HFF-Myc (cell line): ENCODE measurements at places on chromosomes 3 and 15.

GRCh38 chr3:140128631-140129030 lies 193.6 kb downstream of the CLSTN2 start:
- DNase-seq = peak; percentile 7

DNA sequence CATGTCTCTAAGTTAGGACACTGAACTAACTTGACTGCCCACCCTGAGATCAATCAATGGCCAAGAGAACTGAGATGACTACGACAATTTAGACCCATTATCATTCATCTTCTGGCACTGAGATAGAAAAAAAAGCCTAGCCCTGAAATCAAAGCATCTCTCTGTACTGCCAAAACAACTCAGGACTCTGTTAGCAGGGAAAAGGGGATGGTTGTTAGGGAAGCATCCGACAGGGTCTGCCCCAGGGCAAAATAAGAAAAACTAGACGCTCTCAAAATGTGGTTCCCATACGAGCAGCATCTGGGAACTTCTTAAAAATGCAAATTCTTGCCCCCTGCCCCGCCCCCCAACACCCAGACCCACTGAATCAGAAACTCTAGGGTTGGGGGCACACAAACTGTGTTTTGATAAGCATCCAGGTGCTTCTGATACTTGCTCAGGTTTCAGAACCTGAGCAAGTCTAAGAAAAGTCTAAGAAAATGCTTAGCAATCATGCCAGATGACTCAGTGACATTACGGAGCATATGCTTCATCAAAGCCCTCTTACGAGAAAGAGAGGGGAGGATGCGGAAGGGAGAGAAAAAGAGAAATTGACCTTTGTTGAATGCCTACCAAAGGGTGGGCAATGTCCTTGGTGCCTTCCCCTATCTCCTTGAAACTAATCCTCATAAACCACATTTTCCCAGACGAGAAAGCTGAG lies 172.8 kb upstream of the HES1 start:
- DNase-seq = no peak

- DNase-seq = peak; percentile 19
Observed at GRCh38 chr3:102400142-102400541, 34.7 kb upstream of the ZPLD1 start.

DNA sequence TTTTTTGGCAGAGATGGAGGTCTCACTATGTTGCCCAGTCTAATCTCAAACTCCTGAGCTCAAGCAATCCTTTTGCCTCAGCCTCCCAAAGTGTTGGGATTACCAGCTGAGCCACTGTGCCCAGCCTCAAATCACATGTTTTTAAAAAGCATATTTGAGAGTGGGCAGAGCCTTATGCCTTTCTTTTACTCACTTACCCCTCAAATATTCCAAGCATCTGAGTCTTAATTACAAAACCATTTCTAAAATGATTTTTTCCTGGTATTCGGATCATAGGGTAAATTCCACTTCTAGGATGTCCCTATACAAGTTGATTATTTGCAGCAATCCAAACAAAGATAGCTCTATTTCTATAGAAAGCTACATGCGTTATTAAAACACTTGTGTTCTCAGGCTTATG lies 106.1 kb downstream of the RFTN1 start:
- DNase-seq = no peak

DNA sequence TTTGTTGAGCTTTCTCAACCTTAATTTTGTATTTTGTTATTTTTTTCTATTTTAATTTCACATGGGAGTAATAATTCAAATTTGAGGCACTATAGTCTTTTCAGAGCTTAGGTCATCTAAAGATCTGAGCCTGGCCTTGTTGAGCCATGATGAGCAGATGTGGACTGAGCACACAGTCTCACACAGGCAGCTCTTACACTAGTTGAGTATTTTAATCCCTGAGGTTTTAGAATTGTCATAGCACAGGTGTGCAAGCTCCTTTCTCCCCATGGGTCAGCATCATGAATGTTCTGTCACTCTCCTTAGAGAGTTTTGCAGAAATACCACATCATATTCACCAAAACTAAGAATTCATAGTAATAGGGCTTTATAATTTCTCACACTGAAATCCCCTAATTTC lies 4.9 kb downstream of the ZBTB38 start:
- no peak for DNase-seq

DNA sequence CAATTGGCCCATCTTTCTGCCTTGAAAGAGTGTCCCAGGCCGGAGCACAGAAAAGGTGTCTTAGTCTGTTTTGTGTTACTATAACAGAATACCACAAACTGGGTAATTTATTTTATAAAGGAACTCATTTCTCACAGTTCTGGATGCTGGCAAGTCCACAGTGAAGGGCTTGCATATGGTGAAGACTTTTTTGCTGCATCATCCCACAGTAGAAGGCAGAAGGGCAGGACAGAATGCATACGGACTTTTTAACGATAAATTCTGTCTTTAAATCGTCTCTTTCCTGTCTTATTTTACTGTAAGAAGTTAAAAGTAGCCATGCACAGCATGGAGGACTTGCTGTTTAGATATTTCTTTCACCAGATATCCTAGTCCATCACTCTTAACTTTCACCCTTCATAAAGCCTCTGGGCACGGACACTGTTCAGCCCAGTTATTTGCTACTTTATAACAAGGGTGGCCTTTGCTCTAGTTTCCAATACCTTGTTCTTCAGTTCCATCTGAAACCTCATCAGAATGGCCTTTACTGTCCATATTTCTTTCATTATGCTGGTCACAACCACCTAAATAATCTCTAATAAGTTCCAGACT lies 10.3 kb upstream of the EIF1B start:
- no peak for DNase-seq

DNA sequence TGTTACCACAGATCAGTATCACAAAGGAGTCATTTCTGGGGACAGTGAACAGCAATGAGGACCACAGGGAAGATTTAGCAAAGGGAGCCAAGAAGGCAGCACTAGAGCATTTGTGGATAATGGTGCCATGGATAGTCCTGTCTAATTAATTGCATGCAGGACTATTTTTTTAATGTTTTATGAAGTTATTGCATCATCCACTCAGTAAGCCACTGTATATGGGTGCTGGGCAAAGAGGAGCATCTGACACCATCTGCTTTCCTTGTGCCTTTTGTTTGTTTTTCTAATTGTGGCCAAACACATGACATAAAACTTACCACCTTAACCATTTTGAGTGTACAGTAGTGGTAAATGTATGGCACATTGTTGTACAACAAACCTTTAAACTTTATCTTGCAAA lies 301.1 kb upstream of the LRRFIP2 start:
- no peak for DNase-seq

DNA sequence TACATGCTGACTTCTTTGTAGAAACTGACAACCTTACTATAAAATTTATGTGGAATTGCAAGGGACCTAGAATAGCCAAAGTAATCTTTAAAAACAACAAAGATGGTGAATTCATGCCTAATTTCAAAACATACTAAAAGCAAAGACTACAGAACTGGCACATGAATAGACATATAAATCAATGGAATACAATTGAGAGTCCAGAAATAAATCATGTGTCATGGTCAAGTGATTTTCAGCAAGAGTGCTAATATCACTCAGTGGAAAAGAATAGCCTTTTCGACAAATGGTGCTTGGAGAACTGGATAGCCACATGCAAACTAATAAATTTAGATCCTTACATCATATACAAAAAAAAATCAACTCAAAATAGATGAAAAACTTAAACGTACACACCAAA lies 8.7 kb downstream of the IMPG2 start:
- no peak for DNase-seq

GRCh38 chr15:23039917-23040281 lies 530 bp upstream of the TUBGCP5 start:
- no peak for DNase-seq

DNA sequence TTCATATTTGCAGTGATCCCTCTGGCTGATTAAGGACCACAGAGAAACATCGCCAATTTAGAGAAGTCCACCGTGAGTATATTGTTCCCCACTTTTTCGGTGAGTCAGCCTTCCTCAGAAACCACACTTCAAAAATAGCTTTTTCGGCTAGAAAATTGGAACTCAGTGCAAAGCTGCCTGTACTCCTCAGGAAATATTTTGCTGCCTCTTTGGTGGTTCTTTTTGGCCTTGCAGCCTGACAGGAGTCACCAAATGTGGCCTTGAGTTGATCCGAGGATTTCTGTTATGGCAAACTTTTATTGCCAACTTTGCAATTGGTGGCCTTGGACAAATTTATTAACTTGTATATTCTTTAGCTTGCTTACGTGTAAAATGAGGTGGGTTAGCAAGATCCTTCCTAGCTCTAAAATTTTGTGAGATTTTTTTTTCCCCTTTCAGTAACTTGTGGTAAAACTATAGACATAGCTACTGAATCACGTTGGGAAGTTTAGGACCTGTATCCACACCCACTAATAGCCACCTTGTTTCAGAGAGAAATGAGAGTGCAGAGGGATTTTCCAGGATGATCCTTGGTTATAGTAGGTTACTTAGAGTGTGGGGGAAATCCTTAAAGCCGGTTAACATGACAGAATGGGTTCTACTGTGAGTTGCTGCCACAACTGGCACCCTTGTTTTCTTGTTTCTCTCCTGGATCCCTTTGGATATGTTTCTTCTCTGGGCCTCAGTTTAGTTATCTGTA lies 9.9 kb downstream of the ARL6IP5 start:
- DNase-seq = no peak

- DNase-seq = no peak
Observed at GRCh38 chr3:126677862-126678503, 23.1 kb upstream of the TXNRD3 start.
